MCF 10A (cell line): ENCODE measurements at places on chromosomes 5 and 9.
A peak's percentile ranks its signal among the peaks of the same experiment; 100 is the strongest.

GRCh38 chr5:143557061-143557818 is 153.8 kb upstream of the NR3C1 start:
- DNase-seq = peak; percentile 49

DNA sequence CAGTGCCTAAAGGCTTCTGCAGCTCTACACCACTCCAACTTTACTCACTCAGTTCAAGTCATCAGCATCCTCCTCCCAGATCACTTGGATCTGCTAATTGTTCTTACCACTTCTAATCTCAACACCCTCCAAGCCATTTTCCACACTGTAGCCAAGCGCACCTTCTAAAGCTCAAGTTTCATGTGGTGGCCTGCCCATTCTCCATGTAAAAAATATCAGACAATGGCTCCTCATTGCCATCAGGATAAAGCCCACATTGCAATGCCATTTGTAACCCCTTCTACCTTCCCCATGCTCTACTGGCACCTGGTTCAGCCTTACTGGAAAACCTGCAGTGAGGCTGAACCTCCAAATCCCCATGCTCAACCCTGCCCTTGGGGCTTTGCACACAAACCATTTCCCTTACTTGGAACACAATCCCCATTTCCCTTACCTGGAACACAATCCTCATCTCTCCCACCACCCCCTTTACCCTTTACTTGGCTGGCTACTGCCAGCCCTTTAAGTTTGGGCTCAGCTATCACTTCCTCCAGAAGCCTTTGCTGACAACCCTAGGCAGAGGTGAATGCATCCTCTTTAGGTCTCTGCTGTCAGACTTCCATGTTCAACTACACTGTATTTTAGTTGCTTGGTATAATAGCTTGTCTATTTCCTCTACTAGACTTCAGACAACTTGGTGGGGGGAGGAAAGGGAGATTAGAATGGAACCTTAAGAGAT is 220.0 kb downstream of the TSSK1B start:
- no peak for DNase-seq

DNA sequence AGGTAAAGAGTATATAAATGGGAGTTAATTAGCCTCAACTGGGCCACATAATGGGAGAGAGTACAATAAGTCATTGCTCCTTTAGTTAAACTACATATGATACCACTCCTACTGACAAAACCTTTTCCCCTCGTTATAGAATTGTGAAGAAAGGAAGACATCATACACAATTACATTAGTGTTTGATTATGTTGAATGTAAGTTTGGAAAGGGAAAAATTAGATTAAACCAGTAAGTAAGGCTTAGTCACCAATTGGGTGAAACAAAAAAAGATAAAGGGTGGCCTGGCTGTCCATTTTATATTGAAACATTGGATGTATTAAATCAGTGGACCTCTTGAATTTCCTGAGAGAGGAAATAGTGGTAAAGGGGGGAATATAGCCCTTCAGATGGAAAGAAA is 464.3 kb upstream of the PAPPA start:
- DNase-seq = no peak

GRCh38 chr5:102766295-102767090 is 11.4 kb downstream of the PAM start:
- no peak for DNase-seq

- DNase-seq = no peak
These were observed 18.8 kb downstream of the DDX46 start for GRCh38 chr5:134777366-134777765.

- no peak for DNase-seq
These were observed 4.0 kb downstream of the LPCAT1 start for GRCh38 chr5:1519631-1520210.
